ENCODE measurements at places on chromosomes 11 and 22. TPM values are rescaled to one million over a fixed set of nuclear protein-coding genes. Genes with fewer than 3 reads are reported as not detected.
A peak's percentile ranks its signal among the peaks of the same experiment; 100 is the strongest.

DNA sequence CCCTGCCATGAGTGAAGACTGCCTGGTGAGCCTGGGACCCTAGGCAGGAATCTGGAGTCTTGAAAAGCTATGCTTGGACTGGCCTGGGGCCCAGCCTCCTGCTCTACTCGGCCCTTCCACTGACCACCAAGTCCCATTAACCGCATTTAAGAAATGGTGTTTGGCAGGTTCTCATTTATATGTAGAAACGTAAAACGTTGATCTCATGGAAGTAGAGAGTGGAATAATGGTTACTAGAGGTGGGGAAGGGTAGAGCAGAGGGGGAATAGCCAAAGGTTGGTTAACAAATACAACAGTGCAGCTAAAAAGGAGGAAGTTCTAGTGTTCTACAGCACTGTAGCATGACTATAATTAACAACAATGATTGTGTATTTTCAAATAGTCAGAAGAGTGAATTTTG lies 72.9 kb upstream of the EED start:
- no peak overlapping the region for H3K4me3 ChIP-seq
- H3K36me3 ChIP-seq, result no peaks in the 10 kb centered on the region
- H3K4me1 ChIP-seq, result peaks cover 17% of the 10 kb centered on the region
- H3K27ac ChIP-seq, result no peak overlapping the region
- no peaks in the 10 kb centered on the region for H3K27me3 ChIP-seq
- no peak for DNase-seq

DNA sequence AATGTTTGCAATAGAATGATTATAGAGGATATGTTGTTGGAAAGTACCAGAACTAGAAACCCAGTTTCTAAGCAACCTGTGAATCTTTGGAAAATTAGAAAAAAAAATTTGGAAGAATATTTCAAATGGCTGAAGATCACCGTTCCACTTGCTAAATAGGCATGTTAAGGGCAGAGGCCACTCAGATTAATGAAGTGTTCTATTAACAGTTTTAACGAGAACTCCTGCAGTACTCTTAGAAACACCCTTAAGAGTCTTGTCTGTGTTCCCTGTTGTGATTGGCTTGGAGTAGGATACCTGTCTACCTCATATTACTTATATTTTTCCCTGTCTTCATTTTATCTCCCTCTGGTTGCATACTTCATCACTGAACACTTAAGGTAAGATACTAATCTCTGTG lies 4.6 kb downstream of the C11orf54 start:
- H3K27ac ChIP-seq, result no peak overlapping the region
- no peaks in the 10 kb centered on the region for H3K27me3 ChIP-seq
- no peak for DNase-seq
- no peak overlapping the region for H3K4me3 ChIP-seq
- peaks cover 16% of the 10 kb centered on the region for H3K36me3 ChIP-seq

OR52N4 gene
- 0.16 TPM for total RNA-seq

SCN4B gene
- 0.08 TPM for total RNA-seq

OR10A6 gene
- total RNA-seq, result not detected

GRCh38 chr11:102318469-102318868 lies 1.2 kb downstream of the BIRC3 start:
- peak; percentile 40 for DNase-seq
- H3K4me3 ChIP-seq, result peak overlapping the region; percentile 97
- H3K36me3 ChIP-seq, result peaks cover 37% of the 10 kb centered on the region
- peaks cover 66% of the 10 kb centered on the region for H3K4me1 ChIP-seq

DNA sequence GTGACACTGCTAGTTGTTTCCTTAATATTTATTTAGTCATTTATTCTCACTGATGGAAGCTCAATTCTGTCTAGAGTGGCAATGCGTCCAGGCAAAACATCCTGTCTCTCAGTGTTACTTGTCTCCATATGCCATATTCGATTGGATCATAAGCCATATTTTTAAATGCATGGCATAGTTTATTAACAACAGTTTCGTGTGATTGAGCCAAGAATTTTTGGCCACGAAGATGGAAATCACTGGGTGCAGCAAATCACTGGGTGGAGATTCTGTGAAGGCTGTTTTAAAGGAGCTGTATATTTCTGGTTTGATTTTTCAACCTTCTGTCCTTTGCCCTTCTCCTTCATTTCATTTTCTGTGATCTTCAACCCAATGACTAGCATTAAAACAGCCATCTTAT lies 205.2 kb downstream of the JRKL start:
- no peaks in the 10 kb centered on the region for H3K36me3 ChIP-seq
- H3K27me3 ChIP-seq, result no peaks in the 10 kb centered on the region
- no peaks in the 10 kb centered on the region for H3K4me1 ChIP-seq
- no peak for DNase-seq
- H3K27ac ChIP-seq, result no peak overlapping the region

GRCh38 chr11:11270236-11270775 lies 82.7 kb downstream of the CSNK2A3 start:
- no peak overlapping the region for H3K4me3 ChIP-seq
- H3K27me3 ChIP-seq, result no peaks in the 10 kb centered on the region
- H3K27ac ChIP-seq, result no peak overlapping the region
- H3K36me3 ChIP-seq, result no peaks in the 10 kb centered on the region
- DNase-seq, result no peak

Data from activated T-helper 1 cell treated with anti-CD3 and anti-CD28 coated beads, Interleukin-12 subunit alpha, Interleukin-12 subunit beta, Interleukin-2, Interleukin-4 antibody, amounts not matched to agents 30 ng/mL and 10 ng/mL and 1 ng/mL, durations not matched to agents 14 hours and 24 hours and 36 hours (primary cell).